Activated CD4-positive, alpha-beta T cell treated with anti-CD3 and anti-CD28 coated beads, Interleukin-2, amount 10 ng/mL, durations not matched to agents 7 days and 5 days (primary cell): ENCODE measurements at places on chromosomes 5 and 9.

- no peak for DNase-seq
Measured at GRCh38 chr5:72511366-72511765, 4.2 kb upstream of the ZNF366 start.

DNA sequence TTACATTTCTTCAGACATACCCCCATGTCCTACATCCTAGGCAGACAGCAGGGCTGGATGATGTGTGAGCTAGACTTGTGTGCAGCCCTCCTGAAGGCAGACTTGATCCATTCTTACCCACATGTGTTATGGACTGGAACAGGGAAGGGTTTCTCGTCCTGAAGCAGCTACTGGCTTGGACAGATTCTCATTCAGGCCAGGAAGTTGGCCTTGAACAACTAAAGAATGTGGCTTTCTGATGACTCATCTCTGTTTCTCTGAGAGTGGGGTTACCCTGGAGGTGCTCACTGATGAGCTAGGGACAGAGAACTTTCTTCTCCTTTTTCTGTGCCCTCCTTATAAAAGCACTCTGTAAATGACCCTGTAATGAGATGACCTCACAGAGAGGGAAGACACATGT, 246.5 kb downstream of the PCSK5 start:
- DNase-seq, result no peak

DNA sequence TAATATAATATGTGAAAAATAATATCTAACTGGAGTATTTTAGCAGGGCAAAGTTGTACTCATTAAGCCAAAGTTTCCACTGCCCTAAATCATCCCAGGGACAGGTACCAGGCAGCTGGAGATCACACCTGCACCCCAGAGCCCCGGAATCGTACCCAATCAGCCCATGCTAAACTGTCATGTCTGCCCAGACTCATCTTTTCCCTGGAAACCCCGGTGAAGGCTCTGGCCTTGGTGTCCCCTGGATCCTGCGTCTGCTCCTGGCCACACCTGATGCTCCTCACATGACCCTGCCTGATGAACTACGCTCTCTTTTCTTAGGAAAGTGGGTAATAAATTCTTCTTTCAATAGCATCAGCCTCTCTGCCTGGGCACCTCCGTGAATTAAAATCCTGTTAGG, 15.6 kb upstream of the IRX2 start:
- DNase-seq, result no peak

GRCh38 chr5:59354274-59354673, 539.3 kb downstream of the PDE4D start:
- DNase-seq, result no peak

- DNase-seq, result no peak
Measured at GRCh38 chr5:113451797-113452196, 17.0 kb upstream of the TSSK1B start.

- no peak for DNase-seq
Measured at GRCh38 chr9:126108240-126108639, 218.4 kb upstream of the MVB12B start.

- DNase-seq, result no peak
Measured at GRCh38 chr5:60809891-60810425, 34.1 kb downstream of the ELOVL7 start.
